ENCODE measurements at places on chromosomes 6 and 20.
A peak's percentile ranks its signal among the peaks of the same experiment; 100 is the strongest.

DNA sequence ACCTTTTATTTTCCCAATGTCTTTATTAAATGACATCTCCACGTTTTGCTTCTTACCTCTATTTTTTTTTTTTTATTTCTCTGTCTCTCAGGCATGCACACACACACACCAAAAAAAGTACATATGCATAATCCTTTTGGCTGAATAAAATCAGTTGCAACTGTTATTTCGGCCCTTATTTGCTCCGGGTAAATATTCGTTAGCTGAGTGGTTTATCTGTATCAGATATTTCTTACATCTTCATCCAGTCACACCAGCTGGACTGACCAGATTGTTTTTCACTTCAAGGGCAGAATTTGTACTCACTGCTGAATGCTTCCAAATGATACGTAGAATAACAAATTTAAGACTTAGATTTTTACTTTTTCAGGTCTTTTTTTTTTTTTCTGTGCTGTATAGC is 45.5 kb downstream of the PTPN1 start:
- no peak for DNase-seq

GRCh38 chr6:91358986-91359385 is 772.1 kb upstream of the MAP3K7 start:
- no peak for DNase-seq

GRCh38 chr20:43541214-43541613 is 17.6 kb upstream of the SGK2 start:
- DNase-seq = no peak

GRCh38 chr20:10667560-10668167 is 6.1 kb downstream of the JAG1 start:
- DNase-seq = peak; percentile 98

- no peak for DNase-seq
Measured at GRCh38 chr20:48904566-48905296, 16.8 kb upstream of the ARFGEF2 start.

GRCh38 chr6:21845018-21845417 is 251.5 kb downstream of the SOX4 start:
- no peak for DNase-seq

GRCh38 chr6:115159733-115160132 is 816.9 kb upstream of the HS3ST5 start:
- DNase-seq = no peak

DNA sequence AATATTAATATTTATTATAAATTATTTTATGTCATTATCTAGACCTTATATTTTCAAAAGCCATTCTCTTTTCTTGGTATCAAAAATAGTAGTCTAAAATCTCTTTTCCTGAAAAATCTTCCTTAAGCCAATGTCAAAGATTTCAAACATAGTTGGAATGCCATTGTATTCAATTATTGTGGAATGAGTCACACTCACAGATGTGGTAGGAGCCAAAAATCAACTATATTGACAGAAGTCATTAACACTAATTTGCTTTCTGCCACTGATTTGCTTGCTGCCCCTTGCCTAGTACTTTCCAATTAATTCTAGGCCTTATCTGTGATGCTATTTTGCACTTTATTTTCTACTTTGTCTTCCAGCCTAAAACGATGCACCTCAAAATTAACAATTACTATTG is 1326.3 kb upstream of the GJE1 start:
- DNase-seq = no peak

GRCh38 chr6:65052626-65053025 is 654.4 kb downstream of the EYS start:
- DNase-seq = no peak

DNA sequence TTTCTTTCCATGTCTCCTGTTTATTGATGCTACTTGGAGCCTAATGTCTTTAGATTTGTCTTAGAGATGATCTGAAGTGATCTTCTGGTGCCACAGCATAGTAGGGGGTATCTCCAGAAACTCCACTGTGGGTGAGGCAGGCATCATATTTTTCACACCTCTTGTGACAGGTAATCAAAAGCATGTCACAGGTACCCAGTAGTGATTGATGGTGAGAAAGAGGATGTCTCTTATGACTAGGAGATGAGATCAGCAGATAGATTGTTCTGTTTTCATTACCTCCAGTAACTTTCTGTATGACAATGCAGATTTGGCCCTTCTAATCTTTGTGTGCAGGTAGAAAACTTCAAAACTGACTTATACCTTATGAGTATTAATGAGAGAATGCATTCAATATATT is 13.5 kb downstream of the NCOA7 start:
- DNase-seq = no peak

DNA sequence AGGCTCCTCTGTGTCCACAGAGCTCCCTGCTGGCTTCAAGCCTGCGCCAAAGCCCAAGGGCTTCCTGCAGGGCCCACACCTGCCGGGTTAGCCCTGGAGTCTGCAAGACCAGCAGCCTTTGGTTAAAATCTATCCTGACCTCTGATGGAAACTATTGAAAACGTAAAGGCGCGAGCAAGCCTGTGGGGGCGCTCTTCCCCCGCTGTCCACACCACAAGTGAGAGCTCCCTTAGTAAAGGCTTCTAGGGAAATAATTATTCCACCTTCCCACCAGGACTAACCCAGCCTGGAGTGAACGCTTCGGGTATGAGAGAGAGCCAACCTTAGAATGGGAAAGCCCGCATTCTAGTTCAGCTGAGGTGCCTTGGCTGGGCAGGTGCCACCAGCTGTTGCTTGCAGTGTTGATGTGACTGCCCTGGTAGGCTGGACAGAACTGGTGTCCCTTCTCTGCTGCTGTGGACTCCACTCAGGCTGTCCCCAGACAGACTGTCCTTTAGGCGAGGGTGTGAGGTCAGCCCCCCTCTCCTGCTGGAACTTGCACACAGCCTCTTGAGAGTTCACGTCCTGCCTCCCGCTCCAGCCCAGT is 68.7 kb downstream of the SYTL3 start:
- DNase-seq = no peak

GRCh38 chr6:158414851-158415262 is 102.6 kb downstream of the TULP4 start:
- no peak for DNase-seq

GRCh38 chr6:3247255-3248146 is 11.2 kb upstream of the PSMG4 start:
- peak; percentile 75 for DNase-seq

DNA sequence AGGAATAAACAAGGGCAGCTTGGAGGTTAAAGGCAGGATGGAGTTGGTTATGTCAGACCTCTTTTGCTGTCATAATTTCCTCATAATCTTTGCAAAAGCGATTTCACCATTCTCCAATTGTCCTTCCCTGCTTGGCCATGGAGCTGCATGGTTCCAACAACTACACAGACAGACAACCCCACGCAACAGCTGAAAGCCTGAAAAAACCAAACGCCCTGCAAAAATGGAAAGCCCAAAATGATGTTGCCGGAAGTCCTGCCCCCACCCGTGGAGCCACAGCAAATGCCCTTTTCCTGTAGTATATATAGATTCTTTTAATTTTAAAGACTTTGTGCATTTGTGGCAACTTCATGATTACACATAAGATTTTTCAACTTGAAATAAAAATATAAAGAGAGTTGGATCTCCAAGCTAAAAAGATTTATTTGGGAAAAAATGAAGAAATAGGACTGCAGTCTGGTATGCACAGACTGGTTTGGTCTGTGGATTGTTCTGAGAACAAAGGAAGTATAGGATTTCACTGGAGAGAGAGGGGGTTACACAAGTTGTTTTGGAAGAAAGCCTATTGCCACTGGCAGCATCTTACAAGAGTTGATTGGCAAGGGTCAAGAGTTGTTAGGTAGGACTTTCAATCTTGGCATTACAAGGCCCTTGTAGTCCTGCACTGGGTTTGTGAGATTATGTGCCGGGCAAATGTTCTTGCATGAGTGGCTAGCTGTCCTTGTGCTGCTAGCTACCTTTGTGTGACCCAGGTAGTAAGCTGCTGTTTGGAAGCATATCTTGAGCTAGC is 190.0 kb downstream of the C6orf118 start:
- DNase-seq = no peak

DNA sequence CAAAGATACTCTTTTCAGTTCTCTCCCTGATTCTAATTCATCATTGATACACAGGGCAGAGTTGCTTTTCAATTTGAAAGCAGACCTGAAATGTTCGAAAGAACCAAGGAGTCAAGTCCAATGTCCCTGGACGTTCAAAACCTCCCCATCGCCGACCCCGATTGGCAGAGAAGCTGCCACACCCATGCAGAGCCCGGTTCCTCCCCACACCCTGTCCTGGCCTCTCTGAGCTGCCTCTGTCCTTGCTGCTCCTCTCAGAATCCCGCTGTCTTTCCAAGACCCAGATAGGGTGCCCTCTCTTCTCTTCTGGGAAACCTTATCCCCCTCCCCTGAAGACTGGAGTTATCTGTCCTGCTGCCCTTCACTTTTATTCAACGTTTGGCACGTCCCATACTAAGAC is 52.3 kb upstream of the CITED2 start:
- DNase-seq = no peak

GRCh38 chr20:46670585-46671584 is 18.4 kb downstream of the TP53RK start:
- no peak for DNase-seq

DNA sequence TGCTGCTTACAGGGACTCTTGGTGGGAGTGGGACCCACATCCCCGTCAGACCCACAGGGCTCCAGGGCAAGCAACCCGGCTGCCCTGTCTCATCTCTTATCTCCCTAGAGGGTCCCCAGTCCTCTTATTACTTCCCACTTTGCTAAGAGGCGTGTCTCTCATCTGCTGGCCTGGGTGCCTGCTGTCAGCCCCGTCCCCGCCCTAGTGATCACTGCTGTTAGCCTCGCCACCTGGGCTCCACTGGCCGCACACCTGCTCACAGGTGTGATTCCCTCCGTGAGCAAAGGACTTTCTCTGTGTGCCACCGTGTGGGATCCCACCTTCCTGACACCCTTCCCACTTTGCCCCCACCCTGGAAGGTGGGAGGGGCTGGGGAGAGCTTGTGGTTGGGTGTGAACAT is 57.6 kb downstream of the TCP11 start:
- no peak for DNase-seq

DNA sequence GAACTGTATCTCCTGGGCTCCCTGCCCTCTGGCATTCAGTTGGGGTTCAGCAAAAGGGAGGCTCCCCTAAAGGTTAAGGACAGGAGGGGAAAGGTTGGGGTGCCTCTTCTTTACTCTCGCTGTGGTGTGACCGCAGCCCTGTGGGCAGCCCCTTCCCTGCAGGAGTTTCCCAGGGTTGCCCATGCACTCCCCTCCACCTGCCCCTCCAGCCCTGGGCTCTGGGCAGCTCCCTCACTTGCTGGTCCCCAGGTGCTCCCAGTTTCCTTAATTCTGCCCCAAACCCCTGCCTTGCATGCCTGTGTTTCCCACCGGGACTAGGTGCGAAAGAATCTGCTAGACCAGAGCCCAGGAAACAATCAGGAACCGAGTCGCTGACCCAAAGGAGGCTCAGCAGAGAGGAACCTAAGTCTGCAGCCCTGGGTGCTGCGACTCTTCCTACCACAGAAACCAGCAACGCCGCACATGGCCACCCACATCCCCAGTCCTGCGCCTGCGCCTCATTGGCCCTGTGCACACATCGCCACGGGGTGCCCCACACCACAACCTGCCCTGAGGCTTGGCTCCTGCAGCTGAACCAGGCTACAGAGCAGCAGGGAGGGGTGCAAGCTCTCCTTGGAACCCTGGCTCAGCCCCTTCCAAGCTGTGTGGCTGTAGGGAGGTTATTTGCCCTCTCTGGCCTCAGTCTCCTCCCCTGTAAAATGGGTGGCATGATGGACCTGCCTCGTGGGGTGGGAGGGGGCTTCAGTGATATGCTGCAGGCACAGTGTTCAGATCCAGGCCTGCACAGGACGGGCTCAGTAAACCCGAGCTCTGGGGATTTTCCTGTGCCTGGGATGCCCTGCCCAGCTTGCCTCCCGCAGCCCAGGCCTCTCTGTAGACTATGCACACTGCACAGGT is 487.6 kb downstream of the PREX1 start:
- no peak for DNase-seq

- DNase-seq = peak; percentile 47
Measured at GRCh38 chr6:159693894-159694545, 979 bp upstream of the SOD2 start.

- DNase-seq = peak; percentile 80
Measured at GRCh38 chr6:29759457-29759856, 36.2 kb downstream of the HLA-F start.

DNA sequence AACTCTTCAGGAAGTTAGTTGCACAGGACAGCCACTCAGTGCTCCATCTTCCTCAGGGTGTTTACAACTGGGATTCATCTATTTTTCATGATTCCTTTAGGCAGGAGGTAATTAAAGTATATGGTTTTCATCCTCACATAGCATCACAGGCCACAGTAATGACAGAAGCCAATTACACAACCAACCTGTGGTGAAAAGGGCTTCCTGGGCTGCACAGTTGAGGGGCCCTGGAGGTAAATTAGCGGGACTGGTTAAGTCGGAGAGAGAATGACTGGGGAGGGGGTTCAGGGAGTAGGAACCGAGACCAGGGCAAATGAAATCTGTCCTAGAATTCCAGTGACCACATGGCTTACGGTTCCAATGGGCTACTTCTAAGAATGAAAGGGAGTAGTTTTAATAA is 37.0 kb downstream of the BAK1 start:
- DNase-seq = no peak

DNA sequence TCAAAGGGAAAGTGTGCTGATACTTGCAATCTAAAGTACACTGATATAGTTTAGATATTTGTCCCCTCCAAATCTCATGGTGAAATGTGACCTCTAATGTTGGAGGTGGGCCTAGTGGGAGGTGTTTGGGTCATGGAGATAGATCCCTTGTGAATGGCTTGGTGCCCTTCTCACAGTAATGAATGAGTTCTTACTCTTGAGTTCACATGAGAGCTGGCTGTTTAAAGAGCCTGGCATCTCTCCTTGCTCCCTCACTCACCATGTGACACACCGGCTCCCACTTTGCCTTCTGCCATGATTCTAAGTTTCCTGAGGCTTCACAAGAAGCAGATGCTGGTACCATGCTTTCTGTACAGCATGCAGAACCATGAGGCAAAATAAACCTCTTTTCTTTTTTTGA is 78.1 kb downstream of the REPS1 start:
- no peak for DNase-seq

- DNase-seq = no peak
Measured at GRCh38 chr6:35492258-35492973, 4.5 kb downstream of the TEAD3 start.

GRCh38 chr20:45843506-45843905 is 9.9 kb downstream of the SNX21 start:
- no peak for DNase-seq

DNA sequence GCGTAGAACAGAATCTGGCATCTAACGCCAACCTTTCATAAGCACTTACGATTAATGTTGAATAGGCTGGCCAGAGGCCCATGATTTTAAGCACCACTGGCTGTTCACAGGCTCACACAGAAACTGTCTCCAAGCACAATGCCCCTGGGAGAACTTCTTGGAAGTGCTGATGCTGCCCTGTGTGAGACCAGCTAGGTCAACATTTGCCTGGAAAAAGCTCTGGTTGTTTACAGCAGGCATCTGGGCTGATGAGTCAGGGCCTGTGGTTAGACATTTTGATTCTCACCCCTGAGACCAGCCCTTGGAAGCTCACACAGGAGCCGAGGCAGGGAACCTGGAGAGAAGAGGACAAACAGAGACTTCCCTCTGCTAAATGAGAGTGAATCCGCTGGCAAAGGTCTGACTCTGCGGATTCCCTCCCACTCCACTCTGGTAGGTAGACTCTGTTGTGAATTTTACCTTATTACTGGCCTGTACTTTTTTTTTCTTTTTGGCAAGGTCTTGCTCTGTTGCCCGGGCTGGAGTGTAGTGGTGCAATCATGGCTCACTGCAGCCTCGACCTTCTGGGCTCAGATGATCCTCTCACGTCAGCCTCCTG is 6.8 kb upstream of the SULF2 start:
- no peak for DNase-seq

- no peak for DNase-seq
Measured at GRCh38 chr20:56257604-56258003, 9.1 kb downstream of the MC3R start.

GRCh38 chr20:10731190-10731965 is 57.6 kb upstream of the JAG1 start:
- DNase-seq = no peak
